ENCODE measurements at places on chromosomes 11 and 22.

DNA sequence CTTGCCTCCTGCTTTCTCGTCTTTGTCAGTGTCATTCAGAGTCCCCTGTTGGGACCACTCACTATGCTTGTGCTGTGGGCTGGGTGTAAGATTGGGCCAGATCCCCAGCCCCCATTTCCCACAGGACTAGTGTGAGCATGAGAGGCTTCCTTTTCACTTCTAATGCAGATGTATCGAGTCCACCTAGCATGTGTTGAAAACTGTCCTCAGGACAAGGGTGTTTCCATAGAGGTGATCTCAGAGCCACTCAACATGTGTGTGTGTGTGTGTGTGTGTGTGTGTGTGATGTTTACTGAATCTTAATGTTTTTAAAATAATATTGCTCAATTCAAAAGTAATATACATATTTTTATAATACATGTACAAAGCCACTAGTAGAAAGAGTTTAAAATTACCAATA lies 11.4 kb upstream of the CD44 start:
- no peaks in the 10 kb centered on the region for H3K27me3 ChIP-seq
- no peaks in the 10 kb centered on the region for H3K36me3 ChIP-seq
- no peaks in the 10 kb centered on the region for H3K4me1 ChIP-seq
- H3K4me3 ChIP-seq = no peak overlapping the region
- no peak overlapping the region for H3K27ac ChIP-seq
- no peak for DNase-seq

GRCh38 chr11:17598700-17599459 lies 51.8 kb downstream of the OTOG start:
- H3K4me1 ChIP-seq = no peaks in the 10 kb centered on the region
- H3K27me3 ChIP-seq = no peaks in the 10 kb centered on the region
- H3K36me3 ChIP-seq = no peaks in the 10 kb centered on the region
- peak; percentile 74 for DNase-seq
- H3K4me3 ChIP-seq = no peak overlapping the region
- no peak overlapping the region for H3K27ac ChIP-seq

- DNase-seq = no peak
- no peak overlapping the region for H3K27ac ChIP-seq
- H3K36me3 ChIP-seq = no peaks in the 10 kb centered on the region
- peaks cover 9% of the 10 kb centered on the region for H3K27me3 ChIP-seq
- H3K4me3 ChIP-seq = no peak overlapping the region
Measured at GRCh38 chr22:42459287-42460063, 27.3 kb upstream of the NFAM1 start.

GRCh38 chr11:24624432-24624831 lies 127.6 kb downstream of the LUZP2 start:
- H3K27me3 ChIP-seq = no peaks in the 10 kb centered on the region
- no peak for DNase-seq
- no peak overlapping the region for H3K4me3 ChIP-seq
- H3K36me3 ChIP-seq = no peaks in the 10 kb centered on the region

DNA sequence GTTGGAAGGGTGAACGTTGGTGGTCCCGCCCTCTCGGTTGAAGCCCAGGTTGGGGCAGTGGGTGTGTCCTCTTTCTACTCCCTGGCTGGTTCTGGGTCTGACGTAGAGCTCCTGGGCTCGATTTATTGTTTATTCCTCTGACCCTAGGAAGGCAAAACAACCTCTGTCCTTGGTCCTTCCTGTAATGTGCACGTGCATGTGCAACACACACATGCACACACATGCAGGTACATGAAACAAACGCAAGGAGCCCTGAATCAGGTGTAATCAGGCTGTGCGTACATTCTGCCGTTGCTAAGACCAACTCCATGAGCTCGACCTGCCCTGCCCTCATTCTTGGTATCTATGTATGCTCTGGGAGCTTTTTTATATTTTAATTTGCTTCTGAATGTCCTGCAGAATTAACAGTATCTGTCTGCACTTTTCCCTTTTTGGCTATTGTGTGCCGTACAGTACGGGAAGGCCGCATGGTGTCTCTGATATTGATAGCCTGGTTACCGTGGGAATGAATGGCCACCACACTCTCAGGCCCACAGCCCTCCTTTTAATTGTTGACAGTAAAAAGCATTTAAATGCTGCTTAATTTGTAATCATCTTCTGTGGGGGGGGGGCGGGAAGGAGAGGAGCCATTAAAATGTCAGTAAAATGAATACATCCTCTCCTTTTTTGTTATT lies 66.0 kb upstream of the NNMT start:
- H3K4me1 ChIP-seq = peaks cover 93% of the 10 kb centered on the region
- no peaks in the 10 kb centered on the region for H3K27me3 ChIP-seq
- H3K4me3 ChIP-seq = no peak overlapping the region
- peak overlapping the region; percentile 74 for H3K27ac ChIP-seq
- H3K36me3 ChIP-seq = peaks cover 21% of the 10 kb centered on the region

- no peak for DNase-seq
- H3K36me3 ChIP-seq = no peaks in the 10 kb centered on the region
- H3K27ac ChIP-seq = no peak overlapping the region
- H3K4me3 ChIP-seq = no peak overlapping the region
Measured at GRCh38 chr11:1338201-1339065, 29.0 kb upstream of the TOLLIP start.

GRCh38 chr11:17026487-17027082 lies 12.4 kb upstream of the PLEKHA7 start:
- no peaks in the 10 kb centered on the region for H3K27me3 ChIP-seq
- no peak overlapping the region for H3K4me3 ChIP-seq
- no peaks in the 10 kb centered on the region for H3K36me3 ChIP-seq
- H3K27ac ChIP-seq = no peak overlapping the region
- DNase-seq = no peak

DNA sequence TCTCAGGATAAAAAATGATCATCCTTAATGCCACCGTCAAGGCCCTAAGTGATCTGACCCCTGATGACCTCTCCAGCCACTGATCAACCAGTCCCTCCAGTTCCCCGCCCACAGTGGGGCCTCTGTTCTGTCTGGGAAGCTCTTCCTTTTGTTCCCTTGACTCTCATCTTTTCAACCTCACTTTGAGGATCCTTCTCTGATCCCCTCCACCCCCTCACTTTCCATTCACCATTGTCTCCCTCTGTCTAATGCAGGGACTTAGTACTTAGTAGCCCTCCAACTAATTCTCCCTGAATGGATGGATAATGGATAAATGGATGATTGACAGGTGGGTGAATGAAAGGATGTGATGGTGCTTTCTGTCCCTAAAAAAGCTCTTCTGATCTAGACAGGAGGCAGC lies 45.6 kb downstream of the C11orf58 start:
- H3K27ac ChIP-seq = no peak overlapping the region
- DNase-seq = no peak
- H3K27me3 ChIP-seq = no peaks in the 10 kb centered on the region
- no peak overlapping the region for H3K4me3 ChIP-seq
- peaks cover 8% of the 10 kb centered on the region for H3K4me1 ChIP-seq

DNA sequence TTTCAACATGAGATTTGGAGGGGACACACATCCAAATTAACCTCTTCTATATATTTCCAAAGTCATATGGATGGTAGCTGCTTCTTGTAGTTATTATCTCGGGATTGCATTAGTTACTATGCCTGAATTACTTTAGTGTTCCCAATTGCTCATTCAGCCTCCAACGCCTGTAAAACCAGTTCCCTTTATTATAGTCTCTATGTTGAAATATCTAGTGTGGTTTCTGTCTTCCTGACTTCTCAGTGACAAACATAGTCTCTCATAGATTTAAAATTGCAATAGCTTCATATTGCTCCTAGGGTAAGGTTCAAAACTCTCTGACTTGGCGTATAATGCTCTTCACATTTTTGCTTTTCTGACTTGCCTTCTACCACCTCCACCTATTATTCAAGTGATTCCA lies 366.4 kb downstream of the CASP12 start:
- H3K27ac ChIP-seq = no peak overlapping the region
- H3K4me1 ChIP-seq = no peaks in the 10 kb centered on the region
- DNase-seq = no peak
- no peaks in the 10 kb centered on the region for H3K36me3 ChIP-seq
- no peak overlapping the region for H3K4me3 ChIP-seq

- peaks cover 6% of the 10 kb centered on the region for H3K36me3 ChIP-seq
- no peak for DNase-seq
- H3K27me3 ChIP-seq = no peaks in the 10 kb centered on the region
- H3K4me3 ChIP-seq = no peak overlapping the region
Measured at GRCh38 chr11:112016088-112016764, 9.0 kb upstream of the DLAT start.

DNA sequence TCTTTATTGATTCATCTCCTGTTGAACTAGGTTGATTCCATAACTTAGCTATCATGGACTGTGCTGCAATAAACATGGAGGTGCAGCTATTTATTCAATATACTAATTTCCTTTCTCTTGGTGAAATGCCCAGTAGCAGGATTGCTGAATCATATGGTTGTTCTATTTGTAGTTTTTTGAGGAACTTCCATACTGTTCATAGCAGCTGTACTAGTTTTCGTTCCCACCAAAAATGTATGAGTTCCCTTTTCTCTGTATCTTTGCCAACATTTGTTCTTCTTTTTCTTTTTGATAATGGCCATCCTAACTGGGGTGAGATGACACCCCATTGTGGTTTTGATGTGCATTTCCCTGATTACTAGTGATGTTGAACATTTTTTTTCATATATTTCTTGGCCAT lies 87.2 kb upstream of the NAV2 start:
- no peak for DNase-seq
- H3K27me3 ChIP-seq = no peaks in the 10 kb centered on the region
- H3K27ac ChIP-seq = no peak overlapping the region
- H3K36me3 ChIP-seq = no peaks in the 10 kb centered on the region
- H3K4me3 ChIP-seq = no peak overlapping the region

- peaks cover 4% of the 10 kb centered on the region for H3K4me1 ChIP-seq
- DNase-seq = no peak
- H3K27ac ChIP-seq = no peak overlapping the region
- H3K27me3 ChIP-seq = no peaks in the 10 kb centered on the region
- no peaks in the 10 kb centered on the region for H3K36me3 ChIP-seq
Measured at GRCh38 chr11:20671856-20672546, 2.6 kb downstream of the NELL1 start.

DNA sequence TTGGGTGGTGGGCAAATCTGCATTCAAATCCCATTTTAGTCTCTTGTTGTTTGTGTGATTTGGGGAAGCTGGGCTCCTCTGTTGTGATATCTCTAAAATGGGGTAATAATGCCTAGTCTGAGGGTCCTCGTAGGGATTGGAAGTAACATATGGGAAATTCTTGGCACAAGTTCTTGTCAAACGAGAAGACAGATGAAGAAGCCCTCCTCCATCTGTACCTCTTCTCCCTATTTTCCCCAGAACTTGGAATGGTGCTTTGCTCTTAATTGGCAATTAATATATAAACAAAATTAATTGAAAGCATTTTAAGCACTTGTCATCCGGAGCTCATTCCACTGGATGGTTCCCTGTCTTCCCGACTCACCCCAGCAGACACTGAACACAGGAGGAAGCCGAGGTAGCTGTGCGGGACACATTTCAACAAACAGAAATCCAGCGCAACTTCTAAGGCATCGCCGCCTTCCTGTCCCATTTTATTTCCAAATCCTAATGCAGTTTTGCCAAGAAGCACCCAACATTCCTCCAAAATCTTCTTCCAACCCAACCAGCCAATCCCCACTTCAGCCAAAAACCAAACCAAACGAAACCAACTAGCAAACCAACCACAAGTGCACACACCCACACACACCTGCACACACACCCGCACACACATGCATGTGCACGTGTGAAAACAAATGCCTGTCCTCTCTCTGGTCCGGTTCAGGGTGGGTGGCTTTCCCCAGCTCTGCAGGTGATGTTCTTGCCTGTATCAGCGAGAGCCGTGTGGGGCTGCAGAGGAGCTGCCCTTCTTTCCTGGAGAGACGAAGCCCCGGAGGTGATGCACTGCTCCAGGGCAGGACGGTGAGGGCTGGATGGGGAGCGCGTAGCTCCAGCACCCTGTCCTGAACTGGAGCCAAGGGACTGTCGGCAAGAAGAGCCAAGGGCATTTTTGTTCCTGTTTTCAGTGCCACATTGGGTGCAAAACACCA lies 100.8 kb upstream of the B3GAT1 start:
- peaks cover 8% of the 10 kb centered on the region for H3K27me3 ChIP-seq
- DNase-seq = no peak
- no peak overlapping the region for H3K27ac ChIP-seq

DNA sequence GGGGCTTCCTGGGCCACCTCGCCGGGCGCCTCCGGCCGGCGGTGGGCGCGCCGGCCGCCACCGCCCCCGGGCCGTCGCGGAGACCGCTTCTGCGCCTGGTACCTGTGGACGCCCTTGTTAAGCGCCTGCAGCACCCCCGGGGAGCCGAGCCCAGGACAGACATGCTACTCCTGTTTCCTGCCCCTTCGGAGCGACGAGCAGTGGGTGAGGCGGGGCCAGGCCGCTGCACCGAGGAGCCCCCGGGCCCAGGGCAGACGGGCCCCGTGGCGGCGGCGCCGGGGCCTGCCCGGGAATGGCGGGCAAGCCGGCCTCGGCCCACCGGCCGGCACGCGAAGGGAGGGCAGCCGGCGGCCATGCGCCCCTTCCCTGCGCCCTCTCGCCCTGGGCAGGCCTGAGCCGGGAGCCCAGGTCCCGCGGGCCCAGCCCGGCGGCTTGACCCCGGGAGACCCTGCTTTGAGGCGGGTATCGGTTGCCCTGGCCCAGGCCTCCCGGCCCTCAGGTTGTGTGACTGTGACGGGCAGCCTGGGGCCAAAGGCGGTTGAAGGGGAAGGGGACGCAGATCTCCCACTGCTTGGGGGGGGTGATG lies 789 bp upstream of the KDM2A start:
- H3K27ac ChIP-seq = peak overlapping the region; percentile 99
- H3K36me3 ChIP-seq = no peaks in the 10 kb centered on the region
- peak overlapping the region; percentile 77 for H3K4me3 ChIP-seq
- peak; percentile 76 for DNase-seq
- H3K4me1 ChIP-seq = peaks cover 27% of the 10 kb centered on the region

DNA sequence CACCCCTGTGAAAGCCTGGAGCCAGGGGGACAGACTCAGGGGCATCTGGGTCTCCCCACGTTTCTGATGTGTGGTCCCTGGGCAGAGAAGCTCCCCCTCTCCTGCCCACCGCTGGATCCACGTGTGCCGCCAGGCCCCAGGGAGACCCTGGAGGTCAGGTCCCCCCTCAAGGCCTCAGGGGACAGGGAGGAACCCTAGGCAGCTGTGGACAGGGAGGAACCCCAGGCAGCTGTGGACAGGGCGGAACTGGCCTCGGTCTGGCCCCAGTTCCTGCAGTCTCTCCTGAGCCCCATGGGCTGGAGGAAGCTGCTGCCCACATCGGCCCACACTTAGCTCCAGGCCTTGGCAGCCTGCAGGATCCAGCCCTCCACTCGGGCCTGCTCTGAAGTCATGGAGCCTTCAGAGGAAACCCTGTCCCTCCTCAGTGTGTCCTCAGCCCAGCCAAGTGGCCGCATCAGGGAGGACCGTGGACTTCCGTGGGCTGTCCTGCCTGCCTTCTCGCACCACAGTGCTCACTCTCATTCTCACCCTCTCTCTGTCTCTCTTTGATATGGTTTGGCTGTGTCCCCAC lies 127.7 kb downstream of the BRD1 start:
- no peak for DNase-seq
- no peak overlapping the region for H3K4me3 ChIP-seq
- H3K27ac ChIP-seq = no peak overlapping the region
- peaks cover 20% of the 10 kb centered on the region for H3K27me3 ChIP-seq
- H3K36me3 ChIP-seq = no peaks in the 10 kb centered on the region

GRCh38 chr11:27055065-27055682 lies 14.6 kb downstream of the BBOX1 start:
- no peaks in the 10 kb centered on the region for H3K4me1 ChIP-seq
- H3K27ac ChIP-seq = no peak overlapping the region
- H3K4me3 ChIP-seq = no peak overlapping the region

GRCh38 chr11:43377389-43377788 lies 18.7 kb downstream of the TTC17 start:
- no peak for DNase-seq
- H3K36me3 ChIP-seq = peaks cover 46% of the 10 kb centered on the region
- H3K27ac ChIP-seq = no peak overlapping the region
- no peaks in the 10 kb centered on the region for H3K27me3 ChIP-seq

GRCh38 chr22:43731988-43732387 lies 80.1 kb downstream of the EFCAB6 start:
- H3K4me1 ChIP-seq = no peaks in the 10 kb centered on the region
- DNase-seq = no peak
- H3K27ac ChIP-seq = no peak overlapping the region
- no peaks in the 10 kb centered on the region for H3K36me3 ChIP-seq
